Activated CD4-positive, alpha-beta T cell treated with anti-CD3 and anti-CD28 coated beads for 1 hour (primary cell): ENCODE measurements at places on chromosomes 7 and 10.

GRCh38 chr10:126430512-126430911, 42.2 kb upstream of the ADAM12 start:
- DNase-seq: no peak

DNA sequence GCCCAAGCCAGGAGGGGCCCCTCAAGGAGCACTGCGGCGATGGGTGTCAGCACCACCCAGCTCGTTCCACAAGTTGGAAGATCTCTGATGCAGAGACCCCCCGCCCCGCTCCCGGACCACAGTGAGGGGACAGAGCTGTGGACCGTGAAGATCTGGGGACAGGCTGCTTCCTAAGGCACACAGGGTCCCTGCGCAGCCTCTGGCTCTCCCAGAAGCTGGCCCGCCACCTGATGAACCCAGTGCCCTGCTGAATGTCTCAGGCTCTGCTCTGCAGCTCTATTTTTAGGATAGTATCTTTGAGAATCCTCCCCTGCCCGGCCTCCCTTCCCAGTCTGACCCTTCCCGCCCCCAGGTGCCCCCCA, 29.7 kb downstream of the GBX1 start:
- no peak for DNase-seq

DNA sequence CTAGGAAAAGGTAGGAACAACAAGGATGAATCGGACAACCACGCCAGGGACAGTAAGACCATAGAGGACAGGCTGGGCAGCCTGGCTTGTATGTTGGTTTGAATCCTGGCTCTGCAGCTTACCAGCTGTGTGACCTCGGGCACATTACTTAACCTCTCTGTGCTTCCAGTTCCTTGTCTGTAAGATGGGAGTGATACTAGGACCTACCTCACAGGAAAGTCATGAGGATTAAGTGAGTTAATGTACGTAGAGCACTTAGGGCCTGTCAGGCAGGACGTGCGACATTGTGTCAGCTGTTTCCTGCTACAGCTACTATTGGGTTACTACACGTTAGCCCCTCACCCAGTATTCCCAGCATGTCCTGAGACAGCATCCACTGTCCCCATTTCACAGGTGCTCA, 32.1 kb downstream of the PLAC9 start:
- DNase-seq: no peak

DNA sequence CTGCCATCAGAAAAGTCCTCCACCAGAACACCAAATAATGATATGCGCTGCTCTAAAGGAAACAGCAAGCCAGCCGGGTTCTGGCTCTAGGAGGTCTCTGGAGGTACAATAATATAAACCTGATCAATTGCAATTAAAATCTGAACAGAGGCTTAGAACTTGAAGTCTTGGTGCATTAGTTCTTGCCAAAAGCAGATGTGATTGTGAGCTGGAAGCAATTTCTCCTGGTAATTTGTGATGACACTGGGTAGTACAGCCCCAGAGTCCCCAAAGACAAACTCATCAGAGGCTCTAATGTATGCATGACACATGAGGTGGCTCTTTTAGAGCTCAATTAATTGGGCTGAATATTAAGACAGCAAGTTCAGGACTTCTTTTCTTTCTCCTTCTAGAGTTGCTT, 3.3 kb downstream of the ETV1 start:
- DNase-seq: no peak

- no peak for DNase-seq
Observed at GRCh38 chr10:124222318-124222987, 129.1 kb upstream of the CHST15 start.

GRCh38 chr10:125762692-125763648, 12.7 kb downstream of the MMP21 start:
- no peak for DNase-seq

GRCh38 chr7:44799939-44800338, 3.5 kb downstream of the PPIA start:
- no peak for DNase-seq

GRCh38 chr7:27661811-27662489, 733 bp downstream of the HIBADH start:
- DNase-seq: no peak

GRCh38 chr10:80670774-80671173, 133.1 kb downstream of the SH2D4B start:
- DNase-seq: no peak

DNA sequence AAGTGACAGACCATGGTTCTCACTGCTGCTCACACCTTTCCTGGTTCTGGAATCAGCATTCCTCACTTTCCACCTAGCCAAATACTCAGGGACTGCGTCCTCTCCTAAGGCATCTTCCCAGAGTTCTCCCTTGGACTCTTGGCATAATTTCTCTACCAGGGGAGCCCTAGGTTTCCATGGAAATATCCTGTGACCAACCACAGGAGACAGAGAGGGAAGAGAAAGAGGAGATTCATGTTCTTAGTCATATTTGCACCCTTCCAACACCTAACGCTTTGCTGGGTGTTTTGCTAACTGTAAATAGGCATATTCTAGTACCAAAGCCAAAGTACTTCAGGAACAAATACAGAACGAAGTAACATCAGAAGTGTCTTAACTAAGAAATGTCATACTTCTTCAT, 28.6 kb downstream of the DENND11 start:
- no peak for DNase-seq

GRCh38 chr7:115546790-115547189, 483.8 kb downstream of the TFEC start:
- DNase-seq: no peak

DNA sequence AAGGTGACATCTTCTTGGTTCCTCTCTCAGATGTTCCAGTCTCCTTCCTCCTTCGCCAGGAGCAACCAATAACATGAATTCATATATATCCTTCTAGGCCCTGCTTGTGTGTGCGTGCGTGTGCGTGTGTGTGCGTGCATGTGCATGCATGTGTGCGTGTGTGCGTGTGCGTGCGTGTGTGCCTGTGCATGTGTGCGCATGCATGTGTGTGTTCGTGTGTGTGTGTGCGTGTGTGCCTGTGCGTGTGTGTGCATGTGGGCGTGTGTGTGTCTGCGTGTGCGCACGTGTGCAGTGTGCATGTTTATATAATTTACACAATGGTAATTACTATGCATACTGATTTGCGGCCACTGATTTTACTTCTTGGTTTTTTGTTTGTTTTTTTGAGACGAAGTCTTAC, 43.9 kb upstream of the PTF1A start:
- DNase-seq: no peak

- no peak for DNase-seq
Observed at GRCh38 chr7:129498021-129498420, 4.3 kb upstream of the SMKR1 start.

GRCh38 chr7:64878684-64879083, 24.4 kb upstream of the ZNF273 start:
- no peak for DNase-seq

DNA sequence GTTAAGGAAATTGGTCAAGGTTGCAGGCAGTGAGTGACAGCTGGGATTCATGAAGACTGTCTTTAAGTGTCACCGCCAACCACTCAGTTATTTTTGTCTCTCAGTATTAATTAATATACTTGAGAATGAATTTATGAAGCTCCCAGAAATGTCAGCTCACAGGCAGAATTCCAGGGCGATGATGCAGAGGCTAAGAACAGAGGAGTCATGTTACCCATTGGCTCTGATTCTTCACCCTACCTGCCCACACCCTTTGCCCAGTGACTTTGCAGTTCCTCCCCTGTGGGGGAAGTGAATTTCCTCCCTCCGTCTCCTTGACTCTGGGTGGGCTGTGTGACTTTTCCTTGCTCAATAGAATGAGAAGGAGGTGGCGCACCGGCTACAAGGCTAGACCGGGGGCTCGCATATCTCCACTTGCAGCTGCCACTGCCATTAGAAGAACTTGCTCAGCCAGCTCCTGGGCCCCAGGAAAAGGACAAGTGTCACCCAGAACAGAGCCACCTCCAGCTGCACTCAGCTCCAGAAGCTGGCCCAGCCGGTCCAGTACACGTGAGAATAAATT, 157.1 kb upstream of the PRKCQ start:
- DNase-seq: no peak

DNA sequence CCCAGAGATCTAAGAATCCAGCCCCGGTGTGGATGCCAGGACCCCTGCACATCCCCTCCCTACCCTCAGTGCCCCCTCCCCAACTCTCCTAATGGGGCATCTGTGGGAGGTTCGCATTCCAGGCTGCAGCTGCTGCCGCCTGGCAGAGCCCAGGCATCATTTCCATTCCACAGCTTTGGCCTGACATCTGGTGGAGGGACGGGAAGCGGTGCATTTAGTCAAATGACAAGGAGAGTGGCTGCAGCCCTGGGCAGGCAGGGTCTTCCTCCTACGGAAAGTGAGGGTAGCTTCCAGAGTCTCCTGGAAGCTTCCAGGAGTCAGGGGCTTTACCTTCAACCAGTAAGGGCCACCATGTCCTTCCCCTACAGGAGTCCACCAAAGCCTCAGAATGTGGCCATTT, 30.8 kb downstream of the PRLHR start:
- no peak for DNase-seq

- no peak for DNase-seq
Observed at GRCh38 chr7:82289152-82289535, 154.4 kb downstream of the CACNA2D1 start.

DNA sequence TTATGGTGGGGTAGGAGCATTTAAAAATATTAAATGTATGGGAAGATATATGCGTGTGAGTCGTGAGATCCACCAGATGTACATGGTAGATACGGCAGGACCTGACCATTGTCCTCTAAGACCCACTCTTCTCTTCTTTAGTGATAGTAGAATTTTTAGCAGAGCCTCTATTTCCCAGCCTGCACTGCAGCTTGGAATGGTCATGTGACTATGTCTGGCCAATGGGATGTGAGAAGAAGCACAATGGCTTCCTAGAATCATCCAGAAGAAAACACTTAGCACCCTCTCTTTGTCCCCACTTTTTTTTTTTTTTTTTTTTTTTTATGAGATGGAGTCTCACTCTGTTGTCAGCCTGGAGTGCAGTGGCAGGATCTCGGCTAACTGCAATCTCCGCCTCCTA, 86.6 kb upstream of the CYTH3 start:
- DNase-seq: no peak

GRCh38 chr7:42227541-42227935, 9.5 kb downstream of the GLI3 start:
- DNase-seq: no peak

- DNase-seq: no peak
Observed at GRCh38 chr7:66430164-66430545, 198.5 kb upstream of the KCTD7 start.

DNA sequence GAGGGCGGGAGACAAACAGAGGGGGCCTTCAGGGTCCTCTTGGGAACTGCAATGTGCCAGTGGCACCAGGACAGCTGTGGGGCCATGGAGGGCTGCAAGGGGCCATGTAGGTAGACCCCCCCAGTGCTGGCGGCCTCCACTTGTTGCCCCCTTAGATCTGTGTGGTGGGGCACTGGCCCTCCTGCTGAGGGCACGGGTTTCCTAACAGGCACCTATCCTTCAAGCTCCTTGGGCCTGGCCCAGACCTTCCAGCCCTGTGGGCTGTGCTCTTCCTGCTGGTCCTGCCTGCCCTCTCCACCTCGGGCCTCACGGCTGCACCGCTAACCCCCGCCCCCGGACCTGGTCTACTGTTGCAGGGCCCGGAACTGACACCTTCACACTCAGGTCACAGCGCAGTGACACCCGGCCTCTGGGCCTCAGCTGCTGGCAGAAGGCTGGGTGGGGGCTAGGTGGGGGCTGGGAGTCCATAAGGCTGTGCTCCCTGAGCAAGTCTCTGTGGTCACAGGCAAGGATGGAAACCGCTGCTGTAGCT, 12.6 kb downstream of the RASGEF1A start:
- peak; percentile 7 for DNase-seq

DNA sequence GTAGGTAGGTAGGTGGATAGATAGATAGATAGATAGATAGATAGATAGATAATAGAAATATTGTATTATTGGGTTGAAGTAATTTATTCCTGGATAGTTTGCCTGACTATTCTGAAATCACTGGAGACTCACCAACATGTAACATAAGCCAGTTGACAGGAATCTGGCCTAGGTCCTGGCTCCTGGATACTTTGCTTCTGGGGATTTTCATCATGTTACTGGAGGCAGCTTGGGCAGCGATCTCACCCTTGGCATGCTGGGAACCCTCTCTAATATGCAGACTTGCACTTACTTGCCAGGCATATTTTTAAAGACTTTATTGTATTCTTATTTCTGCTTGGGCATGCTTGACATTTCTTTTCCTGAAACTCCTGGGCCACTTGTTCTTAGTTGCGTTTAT, 709.1 kb upstream of the FZD8 start:
- no peak for DNase-seq

DNA sequence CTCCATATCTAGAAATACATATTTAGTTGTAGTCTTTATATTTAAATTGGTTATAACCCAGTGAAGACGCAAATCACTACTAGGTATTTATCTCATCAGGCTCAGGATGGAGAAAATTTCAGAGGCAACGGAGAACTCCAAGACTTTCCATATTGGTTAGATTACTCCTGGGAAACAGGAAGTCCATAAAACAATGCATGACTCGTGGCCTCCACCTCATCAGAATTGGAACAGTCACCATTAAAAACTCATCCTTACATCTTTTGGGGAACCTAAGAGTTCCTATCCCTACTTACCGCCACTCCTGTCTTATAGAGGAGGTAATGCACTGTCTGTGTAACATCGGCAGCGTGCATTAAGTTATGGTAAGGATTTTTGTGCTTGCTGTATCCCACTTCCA, 177.6 kb downstream of the PPP1R17 start:
- DNase-seq: no peak

DNA sequence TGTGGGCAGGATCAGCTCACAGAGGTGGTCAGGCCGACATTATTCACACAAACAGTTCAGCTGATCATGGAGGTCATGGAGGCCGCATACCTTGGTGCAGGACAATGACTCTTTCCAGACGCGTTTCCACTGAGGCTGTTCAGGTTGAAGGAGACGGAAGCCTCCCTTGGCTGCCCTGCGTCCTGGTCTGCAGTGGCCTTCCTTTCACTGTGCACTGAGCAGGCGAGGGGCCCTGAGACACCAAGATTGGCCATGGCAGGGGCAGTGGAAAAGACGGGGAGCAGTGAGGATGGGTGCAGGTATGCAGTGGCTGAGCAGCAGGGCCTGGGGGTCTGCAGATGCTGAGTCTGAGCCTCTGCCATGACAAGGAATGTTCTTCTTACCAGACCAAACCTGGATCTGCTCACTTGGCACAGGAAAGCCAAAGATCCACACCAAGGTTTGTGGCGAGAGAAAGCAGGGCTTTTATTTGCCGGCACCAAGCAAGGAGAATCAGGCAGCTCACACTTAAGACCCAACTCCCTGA, 263.3 kb downstream of the GLRX3 start:
- no peak for DNase-seq

DNA sequence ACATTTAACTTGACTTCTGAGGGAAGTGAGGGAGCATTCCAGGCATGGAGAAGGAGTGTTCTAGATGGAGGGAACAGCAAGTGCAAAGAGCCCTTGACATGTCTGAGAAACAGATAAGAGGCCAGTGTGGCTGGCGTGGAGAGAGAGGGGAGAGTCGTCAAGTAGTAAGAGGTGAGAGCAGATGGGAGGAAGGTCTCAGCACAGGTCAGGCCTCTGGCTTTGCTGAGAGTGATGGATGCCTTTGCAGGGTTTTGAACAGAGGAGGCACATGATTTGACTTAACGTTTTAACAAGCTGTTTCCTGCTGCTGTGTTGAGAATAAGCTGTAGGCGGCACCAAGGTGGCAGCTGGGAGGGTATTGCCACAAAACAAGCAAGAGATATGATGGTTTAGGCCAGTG, 97.2 kb downstream of the KAT6B start:
- no peak for DNase-seq
